ENCODE measurements at places on chromosomes 6 and 20.

- no peak for DNase-seq
These were observed 71.5 kb downstream of the RTN4IP1 start for GRCh38 chr6:106557837-106558236.

- DNase-seq: no peak
These were observed 5.6 kb downstream of the PPP2R5D start for GRCh38 chr6:42989923-42990322.

DNA sequence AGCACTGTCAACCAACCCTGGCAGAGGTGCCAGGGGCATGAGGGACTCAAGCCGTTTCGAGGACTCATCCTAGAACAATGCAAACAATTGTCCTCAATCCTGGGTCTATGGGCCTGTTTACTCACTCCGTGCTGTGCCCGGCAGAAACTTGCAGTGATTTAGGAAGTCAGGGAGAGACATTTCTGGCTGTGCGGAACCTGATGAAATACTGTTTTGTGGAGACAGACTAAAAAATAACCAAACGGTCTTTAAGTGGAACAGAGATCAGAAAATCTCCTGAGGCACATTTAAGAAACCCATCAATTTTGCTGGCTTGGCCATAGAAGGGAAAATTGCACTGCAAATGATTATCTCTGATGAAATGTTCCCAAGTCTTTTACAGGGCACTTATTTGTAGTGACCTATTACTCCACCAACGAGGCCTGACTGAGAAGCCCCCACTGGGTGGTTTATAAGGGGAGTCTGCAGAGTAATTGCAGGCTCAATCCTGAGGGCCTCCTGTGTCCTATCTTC lies 79.8 kb upstream of the KCNK16 start:
- no peak for DNase-seq

DNA sequence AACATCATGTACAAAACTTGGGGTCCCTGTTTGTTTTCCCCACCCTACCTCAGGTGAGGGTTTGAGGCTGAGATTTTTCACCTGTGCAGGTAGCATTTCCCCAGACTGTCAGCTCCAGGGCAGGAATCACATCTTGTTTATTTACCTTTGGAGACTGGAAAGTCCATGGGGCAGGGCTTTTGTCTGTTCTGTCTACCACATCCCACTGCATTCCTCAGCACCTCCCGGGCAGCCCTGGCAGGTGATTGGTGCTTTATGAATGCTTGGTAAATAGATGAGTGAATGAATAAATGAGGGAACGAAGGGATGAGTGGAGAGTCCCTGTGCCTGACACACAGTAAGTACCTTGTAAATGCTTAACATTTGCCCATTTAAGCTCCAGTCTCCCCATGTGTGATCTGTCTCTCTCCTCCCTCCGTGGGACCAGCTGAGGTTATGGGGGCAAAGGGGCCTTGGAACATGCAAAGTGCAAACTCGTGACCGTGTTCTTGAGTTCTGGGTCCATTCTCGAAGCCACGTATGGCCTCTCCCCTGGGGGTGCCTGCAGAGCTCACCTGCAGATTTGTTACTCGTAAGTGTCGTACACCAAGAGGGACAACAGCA lies 69.7 kb upstream of the PMEPA1 start:
- DNase-seq: no peak

DNA sequence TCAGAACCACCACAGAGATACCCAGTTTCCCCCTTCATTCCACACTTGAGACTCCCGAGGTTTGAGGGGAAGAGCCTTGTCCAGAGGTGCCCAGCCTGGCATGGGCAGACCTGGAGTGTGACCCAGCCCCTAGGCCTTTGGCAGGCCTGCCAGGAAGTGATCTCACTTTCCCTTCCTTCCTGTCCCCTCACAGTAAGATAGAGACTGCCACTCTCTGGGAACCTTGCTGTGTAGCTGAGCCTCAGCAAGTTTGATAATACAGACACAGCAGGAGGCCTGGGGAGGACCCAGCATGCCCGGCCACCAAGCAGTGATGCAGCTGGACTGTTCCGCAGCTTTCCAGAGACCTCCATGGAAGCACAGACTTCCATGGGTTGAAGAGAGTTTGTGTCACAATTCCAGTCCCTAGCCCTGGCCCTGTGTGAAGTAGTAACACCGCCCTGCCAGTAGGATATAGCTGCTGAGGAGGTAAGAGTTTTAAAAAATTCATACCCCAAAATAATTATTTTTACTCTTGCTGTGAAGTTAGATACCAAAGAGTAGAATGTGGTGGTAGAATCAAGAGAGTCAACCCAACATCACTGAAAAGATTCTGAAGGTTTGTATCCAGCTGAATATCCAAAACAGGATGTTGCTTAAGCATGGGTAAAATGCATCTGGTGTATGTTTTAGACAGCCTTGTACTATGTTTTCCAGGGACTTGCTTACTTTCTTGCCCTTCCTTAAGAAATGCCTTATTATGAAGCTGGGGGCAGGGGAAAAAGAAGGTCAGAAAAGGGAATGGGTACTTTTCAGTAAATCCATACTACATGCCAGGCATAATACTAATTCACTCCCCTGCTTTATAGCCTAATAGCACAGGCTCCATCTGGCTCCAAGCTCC lies 16.3 kb downstream of the PKIG start:
- no peak for DNase-seq

DNA sequence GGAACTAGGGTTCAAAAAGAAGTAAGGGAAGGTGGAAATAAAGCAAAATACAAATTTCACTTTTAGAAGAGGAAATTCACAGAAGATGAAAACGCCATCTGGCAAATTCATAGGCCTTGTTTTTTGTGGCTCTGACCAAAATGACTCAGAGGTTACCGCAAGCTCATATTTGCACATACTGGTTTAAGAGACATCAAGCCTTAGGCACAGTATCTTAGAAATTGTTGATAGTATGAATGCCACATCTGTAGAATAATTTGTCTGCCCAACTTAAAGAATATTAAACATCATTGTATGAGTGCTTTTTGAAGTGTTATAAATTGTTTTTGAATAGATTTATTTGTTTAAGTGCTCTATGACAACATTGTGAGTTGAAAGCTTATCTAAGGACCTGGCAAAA lies 10.6 kb downstream of the TAAR1 start:
- DNase-seq: no peak

DNA sequence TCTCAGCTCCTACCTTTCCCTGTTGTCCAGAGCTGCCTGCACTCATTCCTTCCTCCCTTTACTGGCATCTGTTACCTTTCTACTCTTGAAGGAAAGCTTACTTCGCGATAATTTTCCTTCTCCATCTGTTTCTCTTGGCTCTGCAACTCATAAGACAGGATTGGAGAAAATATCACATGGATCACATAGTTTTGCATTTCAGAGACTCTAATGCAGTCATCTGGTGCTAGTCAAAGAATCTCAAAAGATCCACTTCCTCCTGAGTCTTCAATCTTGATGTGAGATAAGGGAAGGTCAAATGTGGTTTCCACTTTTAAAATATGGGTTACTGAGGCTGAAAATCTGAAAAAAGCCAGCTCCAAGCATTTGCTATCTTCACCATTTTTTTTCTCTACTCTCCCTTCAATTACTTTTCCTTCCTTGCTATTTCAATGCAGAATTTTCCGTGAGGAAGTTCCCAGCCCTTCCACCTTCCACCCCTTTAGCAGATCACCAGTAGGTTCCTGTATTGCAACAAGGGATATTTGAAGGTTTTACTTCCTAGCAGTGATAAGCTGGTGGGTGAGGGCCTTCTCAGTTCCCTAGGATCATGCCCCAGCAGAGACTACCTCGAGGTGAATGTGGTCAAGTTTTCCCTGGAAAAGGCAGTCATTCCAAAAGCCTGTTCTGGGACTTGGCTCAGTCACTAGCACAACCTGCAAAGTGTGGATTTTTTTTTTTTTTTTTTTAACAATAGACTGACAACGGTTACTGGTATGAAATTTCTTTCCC lies 62.8 kb upstream of the LRRC1 start:
- no peak for DNase-seq

- DNase-seq: no peak
These were observed 170.7 kb upstream of the KCNK16 start for GRCh38 chr6:39493174-39493573.

DNA sequence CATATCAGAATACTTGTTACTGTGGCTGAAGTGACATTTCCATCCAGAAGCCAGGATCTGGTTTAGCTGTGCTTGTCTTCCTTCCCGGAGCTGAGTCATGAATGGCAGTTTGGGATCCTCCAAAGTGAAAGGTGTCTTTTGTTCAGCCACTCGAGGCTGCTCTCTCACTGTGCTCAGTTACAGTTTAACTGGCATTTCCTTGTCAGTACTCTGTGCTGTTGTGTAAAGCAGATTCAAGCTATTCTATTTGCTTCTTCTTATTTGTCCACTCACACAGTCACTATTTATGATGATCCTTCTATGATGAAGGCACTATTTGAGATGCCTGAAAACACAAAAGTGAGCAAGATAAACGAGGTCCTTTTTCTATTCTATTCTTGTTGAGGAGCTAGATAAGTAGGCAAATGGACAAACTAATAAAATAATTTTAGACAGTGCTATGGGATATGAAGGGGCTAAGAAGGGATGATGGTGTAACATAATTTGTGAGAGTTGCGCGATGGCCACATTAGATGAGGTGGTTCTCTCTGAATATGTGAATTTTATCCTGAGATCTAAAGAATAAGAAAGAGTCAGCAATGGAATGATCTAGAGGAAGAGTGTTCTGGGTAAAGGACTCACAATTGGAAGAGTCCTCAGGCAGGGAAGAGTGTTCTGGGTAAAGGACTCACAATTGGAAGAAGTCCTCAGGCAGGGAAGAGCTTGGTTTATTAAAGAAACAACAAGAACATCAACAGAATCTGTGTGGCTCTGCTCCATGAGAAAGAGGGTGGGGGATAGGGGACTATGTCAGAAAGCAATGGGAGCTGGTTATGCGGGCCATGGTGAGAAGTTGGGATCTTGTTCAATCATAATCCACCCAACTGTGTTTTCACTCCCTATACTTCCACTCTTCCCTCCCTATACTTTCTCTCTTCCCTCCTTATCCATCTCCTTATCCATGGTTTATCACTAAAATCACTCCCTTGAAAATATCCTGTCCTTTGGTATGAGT lies 40.1 kb downstream of the CYP24A1 start:
- DNase-seq: no peak

GRCh38 chr6:87071683-87072082 lies 23.2 kb downstream of the CGA start:
- no peak for DNase-seq
